Epithelial cell of umbilical artery (primary cell): ENCODE measurements at places on chromosomes 4 and X. TPM values are rescaled to one million over a fixed set of nuclear protein-coding genes. Genes with fewer than 3 reads are reported as not detected.

DCHS2 gene
- not detected in 2 replicates for total RNA-seq

TCEAL7 gene
- 5.5 and 18.4 TPM in 2 replicates for total RNA-seq

ANXA5 gene
- 424 and 442 TPM in 2 replicates for total RNA-seq

TACR3 gene
- total RNA-seq = not detected in 2 replicates

DKK2 gene
- total RNA-seq = 2.3 and 2.4 TPM in 2 replicates

PDLIM5 gene
- 184 and 185 TPM in 2 replicates for total RNA-seq

UCHL1 gene
- 320 and 433 TPM in 2 replicates for total RNA-seq

CYSLTR1 gene
- not detected in 2 replicates for total RNA-seq

LRP2BP gene
- total RNA-seq = 0.32 and 0.61 TPM in 2 replicates

TEX13B gene
- not detected in 2 replicates for total RNA-seq

PAPSS1 gene
- 79.9 and 101 TPM in 2 replicates for total RNA-seq

NPY1R gene
- under 0.01 and 0.15 TPM in 2 replicates for total RNA-seq

BST1 gene
- 5.2 and 6.5 TPM in 2 replicates for total RNA-seq

ABRAXAS1 gene
- 14.3 and 20.1 TPM in 2 replicates for total RNA-seq

VCX3B gene
- not detected in 2 replicates for total RNA-seq

MAGEA1 gene
- not detected in 2 replicates for total RNA-seq
